ENCODE measurements at places on chromosomes 2 and 18.

GRCh38 chr18:62529597-62529996 is 6.8 kb downstream of the ZCCHC2 start:
- no peak for DNase-seq

DNA sequence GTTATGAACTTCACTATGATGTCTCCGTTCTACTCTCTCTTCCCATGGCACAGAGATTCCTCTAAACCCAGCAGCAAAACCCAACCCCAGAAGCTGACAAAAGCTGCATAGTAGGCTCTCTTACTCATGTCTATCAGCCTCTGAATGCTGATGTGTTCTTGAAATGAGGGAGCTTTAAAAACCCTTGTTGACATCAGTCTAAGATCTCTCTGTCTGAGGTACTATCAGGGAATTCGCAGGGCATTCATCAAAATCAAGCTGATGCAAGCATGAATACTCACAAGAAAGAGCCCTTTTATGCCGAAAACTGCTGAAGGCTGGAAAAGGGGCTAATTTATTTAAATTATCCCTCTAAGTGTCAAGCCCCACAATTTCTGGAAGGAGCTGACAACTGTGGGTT is 710.6 kb upstream of the FANCL start:
- no peak for DNase-seq

GRCh38 chr2:175103191-175103590 is 64.8 kb downstream of the ATF2 start:
- DNase-seq = no peak

GRCh38 chr2:213723041-213723560 is 438.8 kb downstream of the SPAG16 start:
- DNase-seq = no peak

DNA sequence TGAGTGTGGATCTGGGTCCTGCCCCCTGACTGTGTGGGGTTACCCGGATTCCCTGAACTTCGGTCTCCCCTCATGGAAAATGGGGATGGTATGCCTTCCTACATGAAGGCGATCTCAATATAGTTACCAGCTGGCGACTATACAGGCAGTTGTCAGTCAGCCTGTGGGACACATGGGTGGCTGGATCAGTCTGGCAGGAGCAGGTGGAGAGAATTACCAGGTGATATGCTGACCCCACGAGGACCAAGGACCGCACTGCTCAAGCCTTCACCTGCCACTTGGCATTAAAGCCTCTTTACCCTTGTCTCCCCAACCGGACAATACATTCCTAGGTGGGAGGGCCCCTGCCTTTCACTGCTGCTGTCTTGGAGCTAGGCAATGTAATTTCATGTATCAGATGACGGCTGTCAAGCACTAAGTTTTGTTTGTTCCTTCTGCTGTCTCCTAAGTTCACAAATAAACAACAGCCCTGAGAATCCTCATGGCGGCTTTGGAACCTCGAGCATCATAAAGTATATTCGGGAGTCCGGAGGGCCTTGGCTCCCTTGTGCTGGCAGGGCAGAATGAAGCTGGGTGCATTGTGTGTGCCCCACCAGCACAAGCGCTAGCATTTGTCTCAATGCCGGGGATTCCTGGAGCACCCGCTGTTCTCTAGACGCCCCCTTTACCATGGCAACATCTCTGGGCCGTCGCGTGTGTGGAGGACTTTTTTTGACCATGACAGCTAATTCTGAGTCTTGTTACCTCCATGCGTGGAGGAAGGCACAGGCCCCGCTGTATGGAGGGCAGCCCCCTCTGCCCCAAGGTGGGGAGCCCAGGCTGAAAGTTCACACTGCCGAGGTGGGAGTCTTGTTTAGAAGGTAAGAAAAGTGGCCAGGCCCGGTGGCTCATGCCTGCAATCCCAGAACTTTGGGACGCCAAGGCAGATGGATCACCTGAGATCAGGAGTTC is 48.6 kb downstream of the PDCL3 start:
- DNase-seq = no peak

GRCh38 chr18:73636355-73636754 is 511.3 kb downstream of the FBXO15 start:
- no peak for DNase-seq

- peak; percentile 79 for DNase-seq
Observed at GRCh38 chr2:168145011-168145410, 102.4 kb downstream of the STK39 start.

DNA sequence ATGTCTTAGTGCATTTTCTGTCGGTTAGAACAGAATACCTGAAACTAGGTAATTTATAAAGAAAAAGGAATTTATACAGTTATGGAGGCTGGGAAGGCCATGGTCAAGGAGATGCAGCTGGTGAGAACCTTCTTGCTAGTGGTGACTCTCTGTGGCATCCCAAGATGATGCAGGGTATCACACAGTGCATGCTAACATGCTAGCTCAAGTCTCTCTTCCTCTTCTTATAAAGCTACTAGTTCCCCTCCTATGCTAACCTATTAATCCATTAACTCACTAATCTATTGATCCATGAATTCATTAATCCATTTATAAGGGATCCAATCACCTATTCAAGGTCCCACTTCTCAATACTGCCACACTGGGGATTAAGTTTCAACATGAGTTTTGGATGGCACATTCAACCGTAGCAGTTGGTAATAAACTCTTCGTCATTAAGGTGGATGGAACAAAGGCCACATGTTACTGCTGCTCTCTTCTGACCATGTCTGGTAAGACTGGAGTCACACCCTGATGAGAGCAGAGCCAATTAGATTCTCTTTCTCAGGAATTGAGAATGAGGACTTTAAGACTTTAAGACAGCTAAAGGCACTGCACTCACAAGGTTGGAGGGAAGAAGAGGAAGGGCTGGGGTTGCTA is 211.6 kb upstream of the SMAD7 start:
- DNase-seq = no peak

DNA sequence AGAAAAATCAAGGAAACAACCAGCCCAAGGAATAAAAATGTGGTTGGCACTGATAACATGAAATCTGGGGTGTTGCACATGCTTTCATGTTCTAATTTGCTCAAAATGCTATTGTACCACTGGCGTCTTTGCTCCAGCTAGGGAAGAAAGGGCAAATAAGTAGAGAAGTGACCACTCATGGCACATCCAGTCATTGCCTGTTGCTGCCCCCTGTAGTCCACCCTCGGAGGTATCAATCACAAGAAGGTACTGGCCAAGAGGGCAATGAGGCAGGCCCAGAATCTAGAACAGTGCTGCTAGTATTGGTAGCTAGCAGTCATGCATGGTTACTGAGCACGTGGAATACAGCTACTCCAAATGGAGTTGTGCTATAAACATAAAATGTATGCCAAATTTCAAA is 213.4 kb downstream of the CDCA7 start:
- DNase-seq = no peak

- DNase-seq = no peak
Observed at GRCh38 chr2:109467701-109468100, 146.1 kb downstream of the SEPTIN10 start.

- DNase-seq = no peak
Observed at GRCh38 chr18:7872569-7872968, 305.5 kb downstream of the PTPRM start.

DNA sequence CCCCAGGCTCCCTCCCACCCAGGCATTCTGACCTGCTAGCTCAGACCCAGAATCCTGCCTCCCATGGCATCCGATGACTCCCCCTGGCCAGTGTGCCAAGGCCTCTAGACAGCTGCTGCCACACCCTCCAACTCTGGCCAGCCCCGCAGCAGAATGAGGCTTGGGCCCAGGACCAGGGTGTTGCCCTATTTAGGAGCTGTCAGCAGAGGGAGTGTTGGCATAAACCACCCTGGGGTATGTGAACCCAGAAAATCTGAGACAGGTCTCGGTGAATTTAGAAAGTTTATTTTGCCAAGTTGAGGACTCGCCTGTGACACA is 134.3 kb downstream of the KLHL29 start:
- no peak for DNase-seq

GRCh38 chr18:58402247-58402646 is 226.6 kb downstream of the ALPK2 start:
- peak; percentile 72 for DNase-seq

DNA sequence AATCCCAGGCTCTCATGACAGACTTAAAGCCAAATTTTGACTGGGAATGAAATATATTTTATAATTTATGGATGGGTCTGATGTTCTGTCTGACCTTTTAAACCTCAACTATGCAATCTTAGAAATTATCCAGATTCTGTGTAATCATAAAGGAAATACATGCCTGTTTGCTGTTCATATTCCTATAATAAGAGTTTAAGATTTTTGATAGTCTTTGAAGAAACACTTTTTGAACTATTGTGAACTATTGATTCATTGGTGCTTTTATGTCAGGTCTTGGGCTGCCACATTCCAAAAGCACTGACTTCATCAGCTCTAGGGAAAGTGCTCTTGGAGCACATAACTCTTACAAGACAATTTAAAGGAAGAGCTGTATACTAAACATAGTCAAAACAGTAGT is 64.2 kb downstream of the CCDC150 start:
- DNase-seq = no peak

DNA sequence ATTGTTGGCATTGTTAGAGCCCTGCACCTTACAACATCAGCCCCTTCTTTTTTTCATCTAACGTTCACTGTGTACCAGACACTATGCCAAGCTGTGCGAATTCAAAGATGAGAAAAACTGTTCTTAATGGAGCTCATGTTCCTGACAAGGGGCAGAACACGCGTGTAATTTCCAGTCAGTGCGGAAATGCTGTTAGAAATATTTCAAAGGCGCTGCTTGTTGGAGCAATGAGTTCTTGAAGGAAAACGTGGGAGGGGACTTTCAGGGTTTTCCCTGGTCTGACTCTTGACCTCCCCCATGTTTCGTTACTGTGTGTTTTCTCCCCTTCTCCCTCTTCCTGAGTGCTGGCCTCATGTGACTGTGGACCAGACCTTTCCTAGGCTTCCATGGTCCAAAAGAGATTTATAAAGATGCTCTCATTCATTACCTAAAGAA is 1.5 kb downstream of the MTHFD2 start:
- no peak for DNase-seq

- no peak for DNase-seq
Observed at GRCh38 chr2:222176890-222177289, 121.9 kb downstream of the PAX3 start.

- no peak for DNase-seq
Observed at GRCh38 chr2:58047373-58047935, 848 bp downstream of the VRK2 start.

GRCh38 chr2:191844706-191845105 is 2.2 kb downstream of the CAVIN2 start:
- DNase-seq = no peak

- DNase-seq = no peak
Observed at GRCh38 chr2:144801766-144802165, 281.8 kb upstream of the ZEB2 start.

DNA sequence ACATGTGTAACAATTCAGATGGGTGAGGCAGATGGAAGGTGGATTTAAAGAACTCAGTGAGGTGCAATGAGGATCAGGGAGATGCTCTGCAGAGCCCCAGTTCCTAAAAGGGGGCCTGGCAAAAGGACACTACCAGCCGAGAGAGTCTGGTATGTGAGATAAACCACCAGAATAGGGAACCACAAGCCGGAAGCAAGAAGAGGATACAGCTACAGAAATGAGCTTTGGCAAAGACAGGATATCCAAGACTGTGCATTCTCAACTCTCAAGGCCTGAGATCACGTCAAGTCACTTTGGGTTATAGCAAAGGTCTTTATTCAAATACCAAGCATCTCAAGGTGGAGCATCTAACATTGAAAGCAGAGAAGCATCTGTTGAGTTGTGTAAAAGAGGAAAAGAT is 293.5 kb downstream of the ARHGAP15 start:
- no peak for DNase-seq

GRCh38 chr2:173762221-173762620 is 203.0 kb downstream of the SP3 start:
- DNase-seq = no peak

- no peak for DNase-seq
Observed at GRCh38 chr2:106694964-106695470, 190.9 kb downstream of the ST6GAL2 start.

DNA sequence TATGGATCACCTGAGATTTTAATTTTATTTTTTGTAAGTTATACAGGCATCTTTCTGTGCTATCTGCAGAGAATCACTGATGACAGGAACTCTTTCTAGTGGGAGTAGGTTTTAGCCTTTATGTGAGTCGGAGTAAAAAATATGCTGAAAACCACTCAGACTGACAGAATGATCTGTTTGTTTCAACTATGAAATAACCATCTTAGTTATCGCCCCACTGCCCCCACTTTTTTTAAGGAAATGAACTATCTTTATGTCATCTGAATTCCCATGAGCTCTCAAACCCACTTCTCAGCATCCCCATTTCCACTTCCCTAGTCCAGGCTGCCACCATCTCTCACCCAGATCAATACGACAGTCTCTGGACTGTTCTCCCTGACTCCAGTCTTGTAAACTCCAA is 38.9 kb downstream of the MRPL33 start:
- no peak for DNase-seq
